ENCODE measurements at places on chromosomes 3 and 15.

DNA sequence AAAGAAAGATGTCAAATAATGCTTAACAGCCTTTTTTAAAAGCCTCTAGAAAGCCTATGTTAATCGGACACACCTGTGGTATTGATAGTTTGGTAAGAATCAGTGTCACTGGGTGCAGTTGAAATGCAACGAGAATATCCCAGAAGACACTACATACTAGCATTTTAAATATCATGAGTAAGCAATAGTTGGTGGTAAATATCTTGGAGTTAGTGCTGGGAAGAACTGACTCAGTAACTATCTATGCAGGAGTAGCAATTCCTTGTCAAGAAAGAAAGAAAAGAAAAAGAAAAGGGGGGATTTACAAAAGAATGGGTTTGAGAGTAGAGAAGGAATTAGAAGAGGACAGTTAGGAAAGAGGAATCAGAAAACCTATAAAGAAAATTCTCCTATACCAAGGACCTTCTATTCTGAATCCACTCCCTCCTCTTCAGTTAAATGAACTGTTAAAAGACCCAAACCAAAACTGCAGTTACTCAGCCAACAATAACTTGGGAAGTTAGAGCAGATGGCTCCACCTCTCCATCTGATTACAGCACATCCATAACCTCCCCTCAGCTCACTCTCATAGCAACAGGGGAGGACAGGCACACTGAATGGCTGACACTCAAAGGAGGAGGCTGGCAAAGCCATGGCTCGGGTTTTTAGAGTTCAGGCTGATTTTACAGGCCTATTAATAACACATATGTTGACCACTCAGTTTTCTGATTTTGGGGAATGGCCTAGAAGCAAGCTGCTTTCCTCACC is 207.6 kb upstream of the MDFIC2 start:
- peak; percentile 36 for DNase-seq

GRCh38 chr3:116445990-116446389 is 703 bp upstream of the LSAMP start:
- no peak for DNase-seq

GRCh38 chr3:156352728-156353127 is 202.2 kb downstream of the SSR3 start:
- DNase-seq: no peak

DNA sequence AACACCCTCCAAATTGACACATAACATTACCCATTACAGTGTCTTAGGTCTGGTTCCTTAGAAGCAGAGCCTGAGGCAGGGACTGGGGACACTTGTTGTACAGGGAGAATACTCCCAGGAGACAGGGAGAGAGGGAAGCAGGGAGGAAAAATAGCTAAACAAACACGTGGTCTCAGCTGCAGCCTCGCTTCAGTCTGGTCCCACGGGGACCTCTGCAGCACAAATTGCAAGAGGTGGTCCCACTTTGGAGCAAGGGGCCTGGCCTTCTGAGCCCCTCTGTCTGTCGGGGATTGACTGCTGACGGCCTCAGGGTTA is 25.0 kb upstream of the PLA2G4D start:
- peak; percentile 6 for DNase-seq

GRCh38 chr3:183074261-183074660 is 25.0 kb downstream of the MCCC1 start:
- DNase-seq: no peak

DNA sequence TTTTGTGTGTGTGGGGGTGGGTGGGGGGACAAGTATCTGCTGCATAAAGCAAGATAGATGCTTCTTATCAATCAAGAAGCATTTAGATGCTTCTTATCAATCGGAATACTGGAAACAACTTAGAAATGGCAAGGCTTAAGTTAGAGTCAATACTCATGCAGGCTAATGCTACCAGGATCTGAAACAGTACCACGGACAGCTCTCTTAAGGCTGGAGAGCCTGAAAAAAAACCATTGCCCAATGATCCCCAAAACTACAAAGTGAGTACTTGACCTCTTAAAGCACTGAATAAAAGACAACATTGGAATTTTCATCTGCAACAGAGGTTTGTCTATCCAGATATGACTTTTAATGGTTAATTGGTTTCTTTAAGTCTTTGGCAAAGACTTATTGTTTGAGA is 262.3 kb downstream of the GAP43 start:
- DNase-seq: no peak

DNA sequence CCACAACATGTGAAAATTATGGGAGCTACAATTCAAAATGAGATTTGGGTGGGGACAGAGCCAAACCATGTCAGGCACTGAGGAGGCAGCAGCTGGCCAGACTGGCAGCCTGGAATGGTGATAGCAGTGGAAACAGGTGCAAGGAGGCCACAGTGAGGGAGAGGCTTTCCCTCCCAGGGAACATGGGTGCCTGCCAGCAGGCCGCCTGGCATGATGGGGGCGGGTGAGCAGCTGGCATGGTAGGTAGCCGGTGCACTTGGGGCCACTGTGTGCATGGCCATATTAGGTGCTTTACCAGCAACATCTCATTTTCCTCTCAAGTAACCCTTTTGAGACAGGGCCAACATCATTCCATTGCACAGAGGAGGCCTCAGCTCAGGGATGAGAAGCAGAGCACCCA is 18.3 kb upstream of the MRPS22 start:
- DNase-seq: no peak

DNA sequence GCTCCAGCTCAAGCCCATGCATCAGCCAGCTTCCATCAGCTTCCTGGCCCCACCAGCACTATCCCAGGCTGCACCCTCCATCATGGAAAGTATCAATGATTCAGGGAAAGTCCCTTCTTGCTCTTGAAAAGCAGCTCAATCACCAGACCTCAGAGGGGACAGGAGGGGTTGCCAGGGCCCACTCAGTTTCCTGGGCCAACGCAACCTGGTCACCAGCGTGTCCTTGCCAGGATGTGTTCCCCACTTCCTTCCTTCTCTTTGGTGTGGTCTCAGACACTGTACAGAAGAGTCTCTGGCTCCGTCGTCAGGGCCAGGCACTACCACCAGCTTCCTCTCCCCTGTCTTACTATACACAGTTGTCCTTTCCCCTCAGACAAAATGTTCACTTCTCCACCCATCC is 3.0 kb downstream of the HDC start:
- no peak for DNase-seq

- DNase-seq: no peak
Measured at GRCh38 chr15:35130245-35130644, 45.1 kb upstream of the NANOGP8 start.

DNA sequence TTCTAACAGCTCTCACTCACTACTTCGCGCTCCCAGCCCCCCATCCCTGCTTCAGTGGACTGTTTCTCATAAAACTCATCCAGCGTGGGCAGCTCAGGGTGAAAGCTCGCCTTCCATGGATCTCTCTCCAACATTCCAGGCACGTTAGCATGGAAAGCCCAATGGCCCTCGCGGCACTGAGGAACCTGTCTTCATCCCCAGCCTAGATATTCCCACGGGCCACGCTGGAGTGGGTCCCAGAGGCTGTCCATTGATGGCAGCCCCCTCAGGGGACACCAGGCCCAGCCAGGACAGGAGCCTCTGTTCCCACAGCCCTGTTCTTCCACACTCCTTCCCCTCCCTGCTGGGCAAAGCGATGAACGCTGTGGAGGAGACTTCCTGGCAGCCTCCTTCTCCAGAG is 121.1 kb downstream of the SEC22A start:
- DNase-seq: no peak

- DNase-seq: no peak
Measured at GRCh38 chr15:78989701-78990240, 44.9 kb upstream of the CTSH start.

DNA sequence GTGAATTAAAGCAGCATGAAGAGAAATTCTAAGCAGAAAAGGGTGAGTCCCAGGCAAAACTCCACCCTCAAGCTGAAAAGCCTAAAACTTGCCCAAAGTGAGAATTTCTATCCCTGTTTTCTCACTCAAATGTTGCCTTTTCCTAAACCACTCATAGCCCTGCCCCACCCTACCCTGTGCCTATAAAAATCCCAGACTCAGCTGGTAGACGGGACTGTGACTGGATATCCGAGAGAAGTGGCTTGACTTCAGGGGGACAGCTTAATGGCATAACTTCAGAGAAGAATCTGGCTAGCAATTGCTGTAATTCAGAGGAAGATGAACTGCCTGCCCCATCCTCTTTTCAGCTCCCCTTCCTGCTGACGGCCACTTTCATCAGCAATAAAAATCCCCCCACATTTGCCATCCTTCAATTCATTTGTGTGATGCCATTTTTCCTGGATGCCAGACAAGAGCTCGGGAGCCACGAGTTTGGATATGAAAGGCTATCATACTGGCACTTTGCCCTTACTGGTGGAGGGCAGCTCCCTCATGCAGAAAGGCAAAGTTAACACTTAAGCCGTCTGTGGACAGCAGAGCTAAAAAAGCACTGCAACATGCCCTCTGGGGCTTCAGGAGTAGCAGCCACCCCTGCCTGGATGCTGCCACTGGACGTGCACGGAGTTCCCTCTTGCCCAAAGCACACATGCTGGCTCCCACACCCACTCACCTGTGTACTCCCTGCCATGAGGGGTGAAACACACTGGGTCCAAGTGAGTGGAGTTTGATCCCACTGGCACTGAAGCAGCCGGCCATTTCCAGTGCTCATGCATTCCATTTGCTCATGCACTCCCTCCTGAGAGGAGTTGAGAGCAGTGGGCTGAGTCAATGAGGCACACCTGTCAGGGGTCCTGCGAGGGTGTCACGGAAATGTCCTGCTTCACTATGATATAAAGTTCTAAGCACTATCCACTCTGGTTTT is 670.6 kb downstream of the PLOD2 start:
- DNase-seq: no peak

GRCh38 chr15:98380721-98381120 is 267.6 kb upstream of the IGF1R start:
- no peak for DNase-seq

- peak; percentile 21 for DNase-seq
Measured at GRCh38 chr3:7518026-7518425, 657.1 kb downstream of the GRM7 start.

- no peak for DNase-seq
Measured at GRCh38 chr3:62935793-62936192, 60.6 kb upstream of the CADPS start.

DNA sequence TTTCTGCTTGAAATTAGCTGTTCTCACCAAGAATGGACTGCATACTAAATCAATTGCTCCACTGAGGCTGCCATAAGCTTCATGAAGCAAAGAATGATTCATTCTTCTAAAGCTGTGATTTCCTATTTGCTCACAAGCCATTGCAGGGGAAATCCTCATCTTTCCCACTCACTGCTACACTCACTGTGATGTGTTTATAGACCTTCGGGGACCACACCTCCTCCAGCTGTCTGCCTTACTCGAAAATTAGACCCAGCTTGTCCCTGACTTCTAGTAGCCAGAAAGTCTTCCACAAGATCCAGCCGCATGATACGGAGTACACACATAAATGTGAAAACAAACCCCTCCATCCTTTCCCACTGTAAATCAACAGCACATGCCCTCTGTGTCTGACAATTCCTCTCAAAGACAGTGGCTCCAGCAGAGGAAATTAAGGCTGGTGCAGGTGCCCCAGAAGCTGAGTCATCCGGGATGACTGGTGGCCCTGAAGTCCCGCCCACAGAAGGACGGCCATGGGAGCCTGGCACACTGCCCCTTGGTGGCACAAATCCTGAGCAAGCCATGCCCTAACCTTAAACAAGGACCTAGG is 172.0 kb downstream of the STT3B start:
- DNase-seq: peak; percentile 40

DNA sequence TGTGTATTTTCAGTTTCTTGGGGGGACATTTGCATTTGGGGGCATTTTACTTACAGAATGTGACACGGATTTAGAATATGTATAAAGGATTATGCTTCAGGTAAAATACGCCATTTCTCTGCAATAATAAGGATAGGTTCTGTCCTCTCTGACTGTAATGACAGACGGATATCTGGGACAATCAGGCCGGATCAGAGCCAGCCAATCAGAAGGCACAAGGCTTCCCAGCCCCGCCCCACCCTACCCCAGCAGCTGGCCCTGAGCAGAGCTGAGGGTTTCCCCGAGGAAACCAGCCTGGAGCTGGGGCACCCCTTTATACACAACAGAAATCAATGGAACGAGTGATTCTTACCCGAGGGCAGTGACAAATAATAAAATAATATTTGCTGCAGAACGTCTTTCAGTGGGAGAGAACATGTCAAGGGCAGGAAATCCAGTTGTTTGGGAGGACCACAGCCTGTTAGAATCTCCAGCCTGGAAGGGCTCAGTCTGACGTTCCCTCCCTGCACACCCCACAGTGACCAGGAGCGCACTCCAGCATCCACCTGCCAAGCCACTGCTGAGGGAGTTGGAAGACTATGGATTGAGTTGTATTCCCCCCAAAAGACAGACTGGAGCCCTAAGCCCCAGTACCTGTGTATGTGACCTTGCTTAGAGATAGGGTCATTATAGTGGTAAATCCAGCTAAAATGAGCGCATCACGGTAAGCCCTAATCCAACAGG is 30.3 kb upstream of the SEC13 start:
- no peak for DNase-seq

GRCh38 chr3:45923755-45924154 is 19.5 kb upstream of the CXCR6 start:
- DNase-seq: no peak

- DNase-seq: no peak
Measured at GRCh38 chr3:143203848-143204247, 84.3 kb downstream of the CHST2 start.

GRCh38 chr3:172537507-172538158 is 14.4 kb upstream of the TNFSF10 start:
- DNase-seq: no peak

- DNase-seq: no peak
Measured at GRCh38 chr3:31284776-31285175, 247.9 kb upstream of the STT3B start.

Measured in femur (tissue), 1 donor.